ENCODE measurements at places on chromosomes 1 and 21. TPM values are rescaled to one million over a fixed set of nuclear protein-coding genes. Genes with fewer than 3 reads are reported as not detected.
A peak's percentile ranks its signal among the peaks of the same experiment; 100 is the strongest.

- no peak for DNase-seq
Observed at GRCh38 chr1:30196872-30197638, 526.3 kb downstream of the MATN1 start.

- DNase-seq = no peak
Observed at GRCh38 chr1:178023181-178023618, 53.3 kb upstream of the SEC16B start.

- DNase-seq = peak; percentile 26
Observed at GRCh38 chr1:229046251-229046853, 224.6 kb upstream of the RAB4A start.

- no peak for DNase-seq
Observed at GRCh38 chr1:35029761-35030160, 2.0 kb downstream of the ZMYM6 start.

The TMPRSS15 gene
- not detected for total RNA-seq

- DNase-seq = no peak
Observed at GRCh38 chr1:23362218-23362713, 7.4 kb downstream of the ZNF436 start.

DNA sequence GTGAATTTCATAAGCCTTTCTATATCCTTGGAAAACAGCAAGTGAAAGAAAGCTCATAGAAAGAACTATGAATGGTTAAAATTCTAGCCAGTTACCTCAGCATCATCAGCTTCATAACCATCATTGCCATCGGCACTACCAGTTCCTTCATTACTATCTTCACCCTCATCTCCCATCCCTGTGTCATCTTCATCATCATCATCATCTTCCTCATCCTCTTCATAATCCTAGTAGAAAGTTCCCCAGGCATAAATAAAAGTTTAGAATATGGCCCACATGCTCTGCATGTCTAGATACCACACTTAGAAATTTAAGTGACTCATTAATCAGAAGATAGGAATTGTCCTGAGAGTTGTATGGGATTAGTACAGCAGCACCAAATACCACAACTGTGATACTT lies 49.0 kb downstream of the TPR start:
- no peak for DNase-seq
